Muscle of leg (tissue), 16 donors: ENCODE measurements at places on chromosomes 6 and 20. TPM values are rescaled to one million over a fixed set of nuclear protein-coding genes. Genes with fewer than 3 reads are reported as not detected.

GRCh38 chr6:152978058-152978457 is 4.8 kb downstream of the FBXO5 start:
- peaks cover 22% of the 10 kb centered on the region for H3K36me3 ChIP-seq
- DNase-seq: peak; percentile 12
- H3K4me1 ChIP-seq: peaks cover 7% of the 10 kb centered on the region
- H3K27ac ChIP-seq: no peak overlapping the region
- H3K27me3 ChIP-seq: no peaks in the 10 kb centered on the region

DNA sequence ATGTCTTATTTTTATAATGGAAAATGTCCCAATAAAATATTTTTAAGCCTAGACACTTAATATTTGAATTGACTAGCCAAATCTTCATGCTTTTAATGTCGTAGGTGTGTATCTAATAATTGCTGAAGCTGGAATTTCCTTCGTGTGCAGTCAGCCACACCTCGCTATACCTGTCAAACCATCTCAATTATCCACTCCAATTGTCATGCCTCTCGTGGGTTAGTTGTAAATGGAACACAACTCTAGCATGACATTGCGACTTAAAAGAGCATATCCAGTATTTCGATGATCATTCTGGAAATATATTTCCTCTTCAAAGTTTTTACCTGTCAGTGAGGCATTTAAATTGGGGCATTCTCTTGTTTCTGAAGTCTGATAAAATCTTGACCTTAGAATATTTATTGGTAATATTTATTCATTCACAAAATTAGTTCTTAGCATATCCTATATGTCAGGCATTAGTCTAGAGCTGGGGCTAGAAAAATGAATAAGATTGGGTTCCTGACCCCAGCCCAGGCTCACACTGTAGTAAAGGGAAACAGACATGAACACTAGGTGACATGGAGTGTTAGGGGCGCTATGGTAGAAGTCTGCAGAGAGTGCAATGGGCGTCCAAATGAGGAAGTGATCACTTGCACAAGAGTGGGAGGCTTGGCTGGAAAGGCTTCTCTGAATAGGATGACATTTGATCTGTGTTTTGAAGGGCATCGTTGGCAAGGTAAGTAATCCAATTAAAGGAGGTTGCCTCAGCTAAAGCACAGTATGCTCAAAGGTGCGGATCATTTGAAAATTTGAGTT is 11.0 kb upstream of the CFAP206 start:
- H3K27me3 ChIP-seq: no peaks in the 10 kb centered on the region
- no peaks in the 10 kb centered on the region for H3K4me1 ChIP-seq
- no peak overlapping the region for H3K27ac ChIP-seq

DNA sequence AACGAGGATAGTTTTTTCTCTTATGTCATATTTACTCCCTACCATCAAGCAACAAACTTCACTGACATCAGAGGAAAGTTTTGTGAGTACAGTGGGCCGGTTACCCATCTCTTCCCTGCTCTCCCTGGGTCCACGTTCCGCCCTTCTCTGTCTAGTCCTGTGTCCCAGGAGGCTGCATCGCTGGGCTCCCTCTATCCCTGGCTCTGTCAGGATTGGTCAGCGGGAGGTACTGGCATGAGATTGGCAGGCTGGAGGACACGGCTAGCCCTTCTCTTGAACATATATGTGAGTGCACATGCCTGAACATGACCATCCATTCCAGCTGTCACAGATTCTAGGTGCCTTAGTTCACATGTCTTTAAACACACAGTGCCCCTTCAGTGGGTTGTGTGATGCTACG is 30.3 kb upstream of the TMEM181 start:
- no peak for DNase-seq
- no peak overlapping the region for H3K4me3 ChIP-seq
- no peak overlapping the region for H3K27ac ChIP-seq
- H3K4me1 ChIP-seq: no peaks in the 10 kb centered on the region

DNA sequence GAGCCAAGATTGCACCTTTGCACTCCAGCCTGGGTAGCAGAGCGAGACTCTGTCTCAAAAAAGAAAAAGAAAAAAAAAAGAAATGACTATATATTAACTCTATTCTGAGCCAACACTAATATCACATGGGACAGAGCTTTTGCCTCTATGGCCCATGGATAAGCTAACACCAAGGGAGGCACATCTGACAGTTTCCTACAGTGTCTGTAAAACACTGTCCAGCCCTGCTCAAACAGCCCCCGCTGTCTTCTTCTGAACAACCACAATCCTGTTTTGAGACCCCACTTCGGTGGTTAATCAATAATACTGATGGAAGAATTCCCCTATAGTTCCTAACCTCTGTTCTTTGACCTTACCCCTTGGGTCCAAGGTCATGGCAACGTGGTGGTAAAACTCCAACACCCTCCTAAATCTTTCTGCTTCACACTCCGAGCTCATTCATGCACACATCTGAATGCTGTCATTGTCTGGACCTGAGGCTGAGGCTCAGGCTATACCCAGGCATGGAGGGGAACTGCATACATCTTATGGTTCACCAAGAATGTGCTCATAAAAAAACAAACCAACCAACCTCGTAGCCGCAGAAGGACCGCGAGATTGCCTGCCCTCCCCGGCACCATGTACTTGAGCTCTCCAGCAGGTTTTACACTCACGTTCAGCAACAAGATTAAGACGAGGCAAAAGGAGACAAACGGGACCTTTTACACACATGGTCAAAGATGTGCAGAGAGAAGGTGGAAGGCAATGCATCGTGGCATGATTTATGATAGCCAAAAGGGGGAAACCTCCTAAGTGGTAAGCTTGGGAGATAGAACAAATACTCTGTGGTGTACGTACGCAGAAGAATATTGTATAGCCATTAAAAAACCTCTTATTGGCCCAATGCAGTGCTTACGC is 105.4 kb upstream of the NFATC2 start:
- no peak for DNase-seq
- no peaks in the 10 kb centered on the region for H3K27me3 ChIP-seq
- no peak overlapping the region for H3K4me3 ChIP-seq
- H3K27ac ChIP-seq: no peak overlapping the region
- peaks cover 15% of the 10 kb centered on the region for H3K36me3 ChIP-seq
- H3K4me1 ChIP-seq: peaks cover 4% of the 10 kb centered on the region

- DNase-seq: no peak
- H3K36me3 ChIP-seq: peaks cover 3% of the 10 kb centered on the region
- H3K27me3 ChIP-seq: no peaks in the 10 kb centered on the region
- H3K4me1 ChIP-seq: no peaks in the 10 kb centered on the region
- H3K4me3 ChIP-seq: no peak overlapping the region
These were observed 9.5 kb upstream of the RAMACL start for GRCh38 chr6:166595949-166596348.

GRCh38 chr20:17024513-17025119 is 202.2 kb upstream of the PCSK2 start:
- no peaks in the 10 kb centered on the region for H3K36me3 ChIP-seq
- no peaks in the 10 kb centered on the region for H3K4me1 ChIP-seq
- H3K4me3 ChIP-seq: no peak overlapping the region
- no peak for DNase-seq
- H3K27me3 ChIP-seq: no peaks in the 10 kb centered on the region

DNA sequence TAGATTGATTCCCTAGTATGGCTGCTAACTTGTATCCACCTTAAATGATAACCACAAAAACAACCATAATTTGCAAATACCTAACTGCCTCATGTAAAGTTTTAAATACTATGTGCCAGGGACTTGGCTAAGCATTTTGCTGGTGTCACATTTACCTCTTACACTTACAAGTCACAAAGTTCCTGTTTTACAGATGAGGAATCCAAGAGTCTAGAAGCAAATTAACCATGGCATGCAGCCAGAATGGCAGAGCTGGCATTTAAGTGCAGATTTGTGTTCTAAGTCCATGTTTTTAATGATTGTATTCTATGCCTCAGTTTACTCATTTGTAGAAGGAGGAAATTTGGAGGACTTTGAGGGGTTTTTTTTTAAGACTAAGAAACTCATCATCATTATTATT is 696.7 kb downstream of the PTPRT start:
- H3K4me1 ChIP-seq: no peaks in the 10 kb centered on the region
- H3K27ac ChIP-seq: no peak overlapping the region
- peak; percentile 44 for DNase-seq
- no peaks in the 10 kb centered on the region for H3K36me3 ChIP-seq

NHLRC1 gene
- total RNA-seq: 2.5 TPM

DNA sequence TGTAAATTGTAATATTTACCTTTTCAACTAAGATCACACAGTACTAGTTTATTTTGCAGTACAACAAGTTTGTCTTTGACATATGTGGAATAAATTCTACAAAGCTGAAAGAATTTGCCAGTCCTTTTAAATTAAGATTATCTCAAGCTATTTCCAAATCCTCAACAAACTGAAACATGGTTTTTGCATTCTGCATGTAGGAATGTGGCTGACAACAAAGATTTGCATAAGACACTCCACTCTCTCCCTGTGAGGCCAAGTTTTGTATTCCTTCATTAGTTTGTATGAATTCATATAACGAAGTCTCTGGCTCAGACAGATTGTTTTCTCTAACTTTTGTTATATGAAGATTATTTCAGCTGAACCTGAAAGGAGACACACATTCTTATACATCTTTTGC is 124.1 kb upstream of the THEMIS start:
- H3K4me1 ChIP-seq: no peaks in the 10 kb centered on the region
- no peaks in the 10 kb centered on the region for H3K27me3 ChIP-seq
- peak; percentile 7 for DNase-seq
- no peak overlapping the region for H3K27ac ChIP-seq
- no peak overlapping the region for H3K4me3 ChIP-seq
- no peaks in the 10 kb centered on the region for H3K36me3 ChIP-seq

DNA sequence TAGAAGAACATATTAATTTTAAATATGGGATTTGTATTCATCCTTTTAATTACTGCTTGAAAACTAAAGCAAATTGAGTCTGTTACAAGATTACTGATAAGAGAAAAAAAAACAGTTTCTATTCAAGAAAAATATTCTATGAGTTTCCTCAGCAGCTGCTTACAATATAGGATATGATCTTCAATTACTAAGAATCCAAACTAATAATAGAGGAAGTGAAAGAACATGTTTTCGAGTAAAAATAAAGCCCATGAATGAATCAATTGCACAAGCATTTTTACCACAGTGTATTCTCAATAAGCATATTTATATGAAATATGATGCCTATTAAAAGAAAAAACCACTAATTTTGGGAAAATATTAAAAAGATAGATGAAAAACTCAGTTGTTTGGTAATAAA is 63.4 kb downstream of the AHI1 start:
- peaks cover 4% of the 10 kb centered on the region for H3K36me3 ChIP-seq
- H3K27me3 ChIP-seq: no peaks in the 10 kb centered on the region
- no peaks in the 10 kb centered on the region for H3K4me1 ChIP-seq
- H3K27ac ChIP-seq: no peak overlapping the region
- H3K4me3 ChIP-seq: no peak overlapping the region

DNA sequence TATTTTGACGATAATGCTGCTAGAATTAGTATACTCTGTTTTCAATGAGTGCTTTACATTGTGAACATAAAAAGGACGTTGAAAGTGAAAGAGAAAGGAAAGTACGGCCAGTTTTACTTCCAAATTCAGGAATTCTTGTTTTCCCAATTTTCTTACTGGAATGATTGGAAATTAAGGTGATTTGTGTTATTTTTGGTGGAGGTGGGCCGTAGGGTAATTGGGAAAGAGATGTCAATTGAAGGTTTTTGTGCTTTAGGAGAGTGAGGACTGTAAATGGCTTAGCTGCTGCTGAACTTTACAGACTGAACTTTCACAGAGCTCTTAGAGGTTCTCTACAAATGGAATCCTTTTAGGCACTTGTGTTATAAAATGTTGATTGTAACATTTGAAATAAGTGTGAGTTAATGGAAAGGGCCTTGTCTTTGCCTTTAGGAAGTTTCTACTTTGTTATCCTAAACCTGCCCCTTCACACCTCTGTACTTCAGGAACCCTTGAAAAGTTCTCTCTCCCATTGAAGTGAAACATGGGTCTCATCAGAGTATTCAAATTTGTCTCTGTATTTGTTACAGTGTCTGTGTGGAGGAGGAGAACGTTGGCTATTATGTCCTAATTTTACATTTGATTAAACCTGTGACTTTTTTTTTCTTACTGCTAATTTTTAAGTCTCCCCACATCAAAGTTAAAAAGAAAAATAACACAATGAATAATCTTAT is 256.4 kb downstream of the ARID1B start:
- H3K4me3 ChIP-seq: peak overlapping the region; percentile 28
- H3K4me1 ChIP-seq: peaks cover 6% of the 10 kb centered on the region
- no peaks in the 10 kb centered on the region for H3K27me3 ChIP-seq
- H3K36me3 ChIP-seq: no peaks in the 10 kb centered on the region
- H3K27ac ChIP-seq: peak overlapping the region; percentile 76
- peak; percentile 56 for DNase-seq

PAK5 gene
- total RNA-seq: 0.04 TPM

DNA sequence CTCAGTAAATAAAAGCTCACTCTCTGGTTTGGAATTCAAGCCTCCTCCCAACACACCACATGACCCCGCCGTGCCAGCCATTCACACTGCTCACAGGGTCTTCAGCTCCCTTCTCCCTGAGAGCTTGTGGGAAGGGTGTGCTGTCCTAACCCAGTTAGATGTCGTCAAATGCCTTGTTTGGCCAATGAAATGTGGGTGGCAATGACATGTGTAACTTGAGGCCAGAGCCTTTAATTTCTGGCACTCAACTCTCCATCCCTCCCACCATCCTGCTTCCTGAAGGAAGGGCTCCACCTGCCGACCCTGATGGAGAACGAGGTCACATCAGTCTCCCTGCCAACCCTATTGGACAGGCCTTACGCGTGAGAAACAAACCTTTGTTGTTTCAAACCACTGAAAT is 224.5 kb upstream of the AGPAT4 start:
- H3K4me3 ChIP-seq: no peak overlapping the region
- no peaks in the 10 kb centered on the region for H3K27me3 ChIP-seq
- peak; percentile 26 for DNase-seq

BPIFB1 gene
- total RNA-seq: not detected

GRCh38 chr20:53611449-53611894 is 17.8 kb upstream of the ZNF217 start:
- H3K36me3 ChIP-seq: no peaks in the 10 kb centered on the region
- peak; percentile 81 for DNase-seq
- H3K4me1 ChIP-seq: peaks cover 13% of the 10 kb centered on the region
- H3K27ac ChIP-seq: peak overlapping the region; percentile 60
- no peak overlapping the region for H3K4me3 ChIP-seq

DNA sequence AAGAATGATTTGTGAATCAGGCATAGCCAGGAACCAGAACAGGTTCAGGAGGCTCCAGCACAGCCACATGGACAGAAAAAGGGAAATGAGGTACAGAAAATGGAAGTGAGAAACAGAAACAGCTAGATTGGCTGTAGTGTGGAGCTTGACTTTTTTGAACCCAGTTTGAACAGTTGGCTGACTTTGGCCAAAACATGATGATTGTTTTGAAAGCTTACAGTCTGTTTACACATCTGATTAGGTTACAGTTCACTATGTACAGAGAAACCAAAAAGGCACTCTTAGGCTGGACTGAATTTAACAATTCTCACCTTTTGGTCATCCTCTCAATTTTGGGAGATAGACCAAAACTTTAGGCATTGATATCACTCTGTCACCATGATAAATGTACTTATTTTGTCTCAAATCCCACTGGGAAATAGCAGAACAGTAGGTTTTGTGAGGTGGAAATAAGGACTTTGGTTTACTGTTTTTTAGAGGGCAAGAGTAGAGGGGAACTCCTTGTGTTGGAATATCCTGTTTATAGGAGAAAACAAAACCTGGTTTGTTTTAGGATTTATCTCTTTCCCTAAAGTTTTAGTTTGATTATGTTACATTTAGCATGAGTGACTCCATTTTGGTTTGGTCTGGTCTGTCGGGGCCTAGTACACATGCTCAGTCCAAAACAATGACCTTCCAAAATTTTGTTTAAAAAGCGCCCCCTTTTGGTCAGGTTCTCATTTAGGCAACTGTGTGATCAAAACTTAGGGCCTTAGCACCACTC is 123.1 kb downstream of the OLIG3 start:
- H3K36me3 ChIP-seq: no peaks in the 10 kb centered on the region
- H3K4me1 ChIP-seq: no peaks in the 10 kb centered on the region
- H3K27ac ChIP-seq: no peak overlapping the region
- DNase-seq: peak; percentile 18
- H3K27me3 ChIP-seq: no peaks in the 10 kb centered on the region
- H3K4me3 ChIP-seq: no peak overlapping the region
